ENCODE measurements at places on chromosomes 1 and 21. TPM values are rescaled to one million over a fixed set of nuclear protein-coding genes. Genes with fewer than 3 reads are reported as not detected.

The PTPRU gene
- 100 TPM for total RNA-seq

The ESPN gene
- 6.2 TPM for total RNA-seq

The RGS13 gene
- total RNA-seq: 0.62 TPM

The APOBEC4 gene
- not detected for total RNA-seq

The NGF gene
- total RNA-seq: 3.6 TPM

The PIK3R3 gene
- total RNA-seq: 55.8 TPM

The S100A5 gene
- 0.86 TPM for total RNA-seq

The OR2C3 gene
- total RNA-seq: 0.08 TPM

The ROR1 gene
- total RNA-seq: 6.2 TPM

The C1orf21 gene
- 83.6 TPM for total RNA-seq

The SPATA21 gene
- total RNA-seq: not detected

The NT5C1A gene
- total RNA-seq: not detected

The SLC5A9 gene
- total RNA-seq: 0.31 TPM

The FLG gene
- total RNA-seq: not detected

The KPRP gene
- not detected for total RNA-seq

The HCN3 gene
- 4.7 TPM for total RNA-seq

The SPRR5 gene
- total RNA-seq: not detected

The CD1E gene
- total RNA-seq: 0.52 TPM

The TDRD10 gene
- 3.3 TPM for total RNA-seq

The LRRC7 gene
- 2.4 TPM for total RNA-seq

The PLA2G2F gene
- total RNA-seq: 19.2 TPM

The PROX1 gene
- 3.0 TPM for total RNA-seq

The RSPO1 gene
- 1.3 TPM for total RNA-seq

The FOXE3 gene
- not detected for total RNA-seq

The CATSPER4 gene
- total RNA-seq: not detected

The CLEC20A gene
- total RNA-seq: not detected

The ITLN2 gene
- total RNA-seq: not detected

The RAB13 gene
- total RNA-seq: 86.4 TPM

The TCHHL1 gene
- not detected for total RNA-seq
